ENCODE measurements at places on chromosomes 3 and 15.

- DNase-seq: no peak
Measured at GRCh38 chr3:149815728-149816127, 2.7 kb downstream of the RNF13 start.

DNA sequence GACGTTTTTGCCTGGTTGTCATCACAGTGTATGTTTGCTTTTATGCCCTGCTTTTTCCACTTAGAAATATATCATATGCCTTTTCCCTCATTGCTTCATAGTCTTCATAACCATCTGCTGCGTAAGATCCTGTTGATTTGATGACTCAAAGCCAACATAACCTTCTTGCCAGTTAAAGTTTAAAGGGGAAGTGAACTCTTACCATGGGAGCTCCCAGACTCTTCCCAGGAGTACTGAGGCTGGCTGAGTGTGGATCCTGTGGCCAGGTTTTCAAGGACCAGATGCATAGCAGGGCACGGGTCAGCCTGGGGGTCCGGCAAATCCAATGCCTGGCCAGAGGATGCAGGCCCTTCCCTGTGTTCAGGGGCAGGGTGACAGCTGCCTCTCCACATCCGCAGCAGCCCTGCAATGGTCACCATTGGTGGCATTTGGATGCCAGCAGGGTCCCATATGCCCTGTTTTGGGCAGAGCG is 42.0 kb upstream of the SACM1L start:
- DNase-seq: no peak

- DNase-seq: no peak
Measured at GRCh38 chr15:29470794-29471193, 201.2 kb upstream of the NSMCE3 start.

GRCh38 chr3:194483850-194484249 is 3.0 kb downstream of the ATP13A3 start:
- no peak for DNase-seq

DNA sequence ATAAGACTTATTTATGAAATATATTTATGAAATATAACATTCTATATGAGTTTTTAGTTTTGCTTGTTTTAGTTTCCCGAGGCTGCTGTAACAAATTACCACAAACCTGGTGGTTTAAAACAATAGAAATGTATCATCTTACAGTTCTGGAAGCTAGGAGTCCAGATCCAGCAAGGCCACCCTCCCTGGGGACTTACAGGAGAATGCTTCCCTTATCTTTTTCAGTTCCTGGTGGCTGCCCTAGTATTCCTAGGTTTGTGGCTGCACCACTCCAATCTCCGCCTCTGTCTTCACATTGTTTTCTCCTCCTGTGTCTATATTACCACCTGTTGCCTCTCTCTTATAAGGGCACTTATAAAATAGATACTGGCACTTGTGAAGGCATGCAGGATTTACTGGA is 877.8 kb downstream of the TUSC7 start:
- DNase-seq: no peak

GRCh38 chr3:134294302-134295280 is 43.9 kb upstream of the RYK start:
- peak; percentile 51 for DNase-seq

DNA sequence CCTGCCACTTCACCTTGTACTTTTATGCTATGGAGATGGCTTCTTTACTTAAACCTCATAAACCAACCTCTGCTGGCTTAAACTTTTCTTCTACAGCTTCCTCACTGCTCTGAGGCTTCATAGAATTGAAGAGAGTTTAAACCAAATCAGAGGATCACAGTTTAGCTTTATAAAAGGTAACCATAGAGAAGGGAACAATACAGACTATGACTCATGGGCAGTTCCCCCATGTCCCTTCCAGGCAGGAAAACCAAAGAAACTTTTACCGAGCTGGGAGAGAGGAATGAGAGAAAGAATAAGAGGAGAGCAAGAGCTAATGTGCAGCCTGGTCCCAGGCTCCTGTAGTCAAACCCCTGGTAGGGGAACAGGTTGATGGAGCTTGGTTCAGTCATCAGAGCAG is 53.9 kb upstream of the NEDD4 start:
- DNase-seq: no peak

- DNase-seq: no peak
Measured at GRCh38 chr3:189192725-189193124, 21.0 kb downstream of the TPRG1 start.
